ENCODE measurements at places on chromosomes 5 and 9.

DNA sequence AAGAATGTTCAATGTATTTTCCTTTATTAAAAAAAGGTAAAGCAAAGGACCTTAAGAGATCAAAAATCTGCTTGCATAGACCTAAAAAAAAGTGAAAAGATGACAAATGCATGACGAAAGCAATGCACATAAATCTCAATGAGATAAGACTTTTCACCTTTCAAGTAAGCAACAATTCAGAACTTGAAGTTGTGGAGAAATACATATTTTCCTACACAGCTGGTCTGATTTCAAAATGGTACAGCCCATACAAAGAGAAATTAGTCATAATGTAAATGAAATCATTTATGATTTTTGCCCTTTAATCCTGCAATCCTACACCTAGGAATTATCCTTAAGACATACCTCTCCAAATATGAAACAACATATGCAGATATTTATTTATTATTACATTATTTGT lies 568.0 kb downstream of the ANXA1 start:
- DNase-seq, result no peak

GRCh38 chr9:15203581-15203980 lies 103.4 kb downstream of the TTC39B start:
- DNase-seq, result no peak

DNA sequence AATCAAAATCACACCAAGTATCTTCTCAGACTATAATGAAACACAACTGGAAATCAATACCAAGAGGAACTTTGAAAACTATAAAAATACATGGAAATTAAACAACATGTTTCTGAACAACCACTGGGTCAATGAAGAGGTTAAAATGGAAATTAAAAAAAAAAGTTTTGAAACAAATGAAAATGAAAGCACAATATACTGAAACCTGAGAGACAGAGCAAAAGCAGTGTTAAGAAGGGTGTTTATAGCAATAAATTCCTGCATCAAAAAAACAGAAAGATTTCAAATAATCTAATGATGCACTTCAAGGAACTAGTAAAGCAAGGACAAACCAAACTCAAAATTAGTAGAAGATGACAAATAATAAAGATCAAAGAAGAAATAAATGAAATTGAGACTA lies 92.0 kb downstream of the TMEM232 start:
- DNase-seq, result no peak

DNA sequence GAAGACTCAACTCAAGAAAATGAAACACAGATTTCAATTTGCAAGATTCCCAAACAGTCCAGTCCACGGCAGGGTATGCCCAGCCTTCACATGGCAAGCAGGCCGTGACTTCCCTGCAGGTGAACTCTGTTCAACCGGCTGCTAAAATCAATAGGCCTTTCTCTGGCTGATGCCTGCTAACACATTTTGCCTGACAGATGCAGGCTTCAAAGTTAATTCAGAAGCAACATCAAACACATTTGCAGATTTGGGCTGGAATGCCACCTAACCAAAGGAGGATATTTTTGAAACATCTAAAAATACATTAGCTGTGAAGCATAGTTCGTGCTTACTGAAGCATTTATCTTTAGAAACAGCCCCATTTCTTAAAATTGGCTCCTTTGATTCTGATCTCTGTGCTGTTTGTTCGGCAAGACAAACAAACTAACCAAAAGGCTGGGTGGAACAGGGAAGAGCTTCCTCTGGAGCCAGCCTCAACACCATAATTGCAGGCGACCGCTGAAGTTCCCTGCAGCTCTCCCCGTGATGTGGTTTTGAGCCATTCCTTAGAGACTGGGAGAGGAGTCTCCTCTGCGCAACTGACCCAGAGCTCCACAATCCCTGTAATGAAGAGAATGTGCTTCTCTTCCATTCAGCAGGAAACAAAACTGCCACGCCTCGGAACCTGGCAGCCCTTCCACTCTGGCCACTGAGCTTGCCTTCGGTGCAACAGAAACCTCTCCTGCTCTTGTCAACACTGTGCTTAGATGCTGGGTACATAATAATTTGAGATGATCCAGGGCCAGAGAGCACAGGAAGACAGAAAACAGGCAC lies 126.5 kb downstream of the MYO10 start:
- no peak for DNase-seq

- no peak for DNase-seq
These were observed 32.8 kb upstream of the SPRY4 start for GRCh38 chr5:142357469-142358090.
